Dorsolateral prefrontal cortex (tissue), 122 donors: ENCODE measurements at places on chromosomes 11 and 22.

DNA sequence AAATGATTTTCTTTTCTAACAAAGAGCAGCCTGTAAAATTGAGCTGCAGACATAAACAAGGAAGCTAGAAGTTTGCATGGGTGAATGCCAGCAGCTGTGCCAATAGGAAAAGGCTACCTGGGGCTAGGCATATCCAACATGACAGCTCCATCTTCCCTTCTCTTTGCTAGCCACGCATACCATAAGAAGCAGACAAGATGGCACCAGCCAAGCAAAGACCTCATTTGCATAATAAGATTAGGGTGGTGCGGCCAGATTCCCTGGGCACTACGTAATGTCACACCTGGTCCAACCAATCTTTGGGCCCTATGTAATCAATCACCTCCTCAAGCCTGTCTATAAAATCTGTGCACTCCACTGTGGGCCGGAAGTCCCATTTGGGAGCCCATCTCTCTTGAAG is 108.3 kb downstream of the SWAP70 start:
- no peak for DNase-seq

- DNase-seq = no peak
Observed at GRCh38 chr11:109984634-109985289, 108.4 kb upstream of the ZC3H12C start.

DNA sequence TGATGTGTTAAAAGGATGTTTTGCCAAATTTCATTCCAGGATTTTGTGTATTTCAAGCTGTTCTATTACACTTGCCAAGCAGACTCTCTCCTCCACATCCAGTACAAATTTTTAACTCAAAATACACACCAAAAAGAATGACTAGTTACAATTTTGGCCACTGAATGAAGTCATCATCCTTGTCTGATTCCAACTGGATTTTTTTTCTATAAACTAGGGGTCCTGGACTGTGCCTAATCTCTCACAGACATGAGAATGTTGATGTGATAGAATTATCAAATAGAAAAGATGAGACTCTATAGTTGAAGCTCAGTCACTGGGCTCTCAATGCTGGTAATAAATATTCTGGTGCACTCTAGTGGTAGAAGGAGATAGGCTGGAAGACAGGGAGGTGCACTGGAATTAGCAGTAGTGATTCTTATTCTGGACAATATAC is 85.8 kb downstream of the FANCF start:
- no peak for DNase-seq

- no peak for DNase-seq
Observed at GRCh38 chr11:69942333-69942820, 123.2 kb upstream of the FGF3 start.

- no peak for DNase-seq
Observed at GRCh38 chr11:35236667-35237003, 97.7 kb downstream of the CD44 start.

DNA sequence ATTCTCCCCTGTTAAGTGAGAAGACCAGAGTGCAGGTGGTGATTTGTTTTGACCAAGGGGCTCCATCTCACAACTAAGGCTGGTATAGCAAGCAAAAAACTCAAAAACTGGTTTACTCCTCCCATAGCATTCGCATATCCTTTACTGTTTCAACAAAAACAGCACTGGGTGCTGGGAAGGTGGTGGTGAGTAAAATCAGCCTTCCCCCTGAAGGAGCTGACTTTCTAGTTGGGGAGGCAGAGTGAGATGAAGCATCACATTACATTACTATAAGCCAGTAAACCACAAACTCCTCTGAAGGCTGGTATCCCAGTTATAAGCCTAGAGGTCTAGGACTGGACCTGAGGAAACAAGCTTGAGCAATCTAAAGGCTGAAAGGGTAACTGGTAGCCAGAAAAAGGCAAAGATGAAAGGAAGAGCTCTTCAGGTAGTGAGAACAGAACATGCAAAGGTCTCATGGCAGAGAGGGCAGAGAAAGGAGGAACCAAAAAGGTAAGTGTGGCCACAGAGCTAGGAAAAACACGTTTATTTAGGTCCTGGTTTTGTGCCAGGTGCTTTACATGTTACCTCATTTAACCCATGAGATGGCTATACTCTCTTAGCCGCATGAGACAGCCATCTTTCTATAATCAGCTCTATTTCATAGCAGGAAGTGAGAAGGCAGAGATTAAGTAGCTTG is 22.3 kb downstream of the TMEM123 start:
- DNase-seq = no peak

DNA sequence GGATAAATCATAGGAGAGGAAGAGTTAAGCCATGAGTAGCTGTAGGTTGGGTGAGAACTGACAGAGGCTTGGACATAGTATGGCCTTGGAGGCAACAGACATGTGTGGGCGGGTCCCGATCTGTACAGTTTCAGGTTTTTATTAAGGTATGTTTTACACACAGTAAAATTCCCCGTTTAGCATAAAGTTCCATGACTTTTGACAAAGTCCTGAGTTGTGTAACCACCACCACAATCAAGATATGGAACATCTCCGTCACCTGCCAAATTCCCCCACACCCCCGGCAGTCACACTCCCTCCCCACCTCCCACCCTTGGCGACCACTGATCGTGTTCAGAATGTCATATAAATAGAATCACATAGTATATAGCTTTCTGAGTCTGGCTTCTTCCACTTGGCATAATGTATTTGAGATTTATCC is 68.1 kb downstream of the GRIK4 start:
- peak; percentile 0 for DNase-seq

DNA sequence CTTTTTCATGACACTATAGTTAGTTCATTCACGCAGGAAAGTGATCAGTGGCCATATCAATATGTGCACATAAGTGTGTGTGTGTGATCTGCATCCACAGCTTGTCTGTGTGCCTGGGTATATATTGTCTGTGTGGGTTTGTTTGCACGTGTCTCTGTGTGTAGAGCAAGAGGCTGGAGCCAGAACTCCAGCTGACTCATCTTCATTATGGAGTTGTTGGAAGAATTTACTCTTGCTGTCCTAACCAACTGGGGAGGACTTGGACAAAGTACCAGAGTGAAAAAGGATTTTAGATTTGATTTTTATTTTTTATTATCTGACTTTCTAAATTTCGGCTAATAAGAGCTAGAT is 63.9 kb downstream of the TP53I11 start:
- no peak for DNase-seq

DNA sequence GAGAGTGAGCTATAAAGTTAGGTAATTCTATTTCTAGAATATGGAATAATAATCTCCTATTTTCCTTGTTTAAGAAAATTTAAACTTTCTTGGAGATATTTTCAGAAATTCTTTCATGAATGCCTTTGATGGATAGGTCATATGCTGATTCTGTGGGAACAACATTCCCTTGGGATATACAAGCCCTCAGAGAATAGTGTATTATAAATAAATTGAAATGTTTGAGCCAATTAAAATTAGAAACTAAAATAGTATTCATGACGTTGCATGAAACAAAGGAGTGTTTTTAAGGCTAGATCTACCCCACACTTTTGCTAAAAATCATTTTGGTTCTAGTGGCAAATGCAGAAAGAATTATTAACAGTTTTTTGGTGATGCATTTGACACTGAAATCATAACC is 269.3 kb upstream of the ANO3 start:
- no peak for DNase-seq

DNA sequence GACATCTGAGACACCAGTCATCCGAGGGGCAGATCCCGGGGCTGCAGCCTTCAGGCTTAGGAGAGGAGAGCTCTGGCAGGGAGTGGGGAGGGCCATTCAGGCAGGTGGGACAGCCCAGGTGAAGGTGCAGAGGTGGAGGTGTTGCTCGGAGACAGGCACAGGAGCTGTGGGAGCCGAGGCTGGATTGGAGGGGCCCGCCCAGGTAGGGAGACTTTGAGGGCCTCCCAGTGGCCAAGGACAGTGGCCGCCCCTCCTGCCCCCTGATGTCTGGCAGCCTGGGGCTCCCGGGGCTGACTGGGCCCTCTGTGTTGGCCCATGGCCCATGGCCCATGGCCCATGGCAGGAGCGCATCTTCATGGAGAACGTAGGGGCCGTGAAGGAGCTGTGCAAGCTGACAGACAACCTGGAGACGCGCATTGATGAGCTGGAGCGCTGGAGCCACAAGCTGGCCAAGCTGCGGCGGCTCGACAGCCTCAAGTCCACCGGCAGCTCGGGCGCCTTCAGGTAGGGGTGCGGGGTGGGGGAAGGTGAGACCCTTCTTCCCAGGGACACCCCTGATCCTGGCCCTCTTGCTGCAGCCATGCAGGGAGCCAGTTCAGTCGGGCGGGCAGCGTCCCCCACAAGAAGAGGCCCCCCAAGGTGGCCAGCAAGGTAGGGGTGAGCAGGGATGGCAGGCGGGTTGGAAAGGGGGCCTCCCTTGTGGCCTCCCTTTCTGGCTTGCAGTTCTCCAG is 13.3 kb downstream of the TMEM258 start:
- DNase-seq = no peak

- DNase-seq = no peak
Observed at GRCh38 chr11:37770145-37770544, 1172.1 kb upstream of the RAG2 start.

GRCh38 chr11:66870131-66870530 is 13.3 kb downstream of the LRFN4 start:
- DNase-seq = no peak

DNA sequence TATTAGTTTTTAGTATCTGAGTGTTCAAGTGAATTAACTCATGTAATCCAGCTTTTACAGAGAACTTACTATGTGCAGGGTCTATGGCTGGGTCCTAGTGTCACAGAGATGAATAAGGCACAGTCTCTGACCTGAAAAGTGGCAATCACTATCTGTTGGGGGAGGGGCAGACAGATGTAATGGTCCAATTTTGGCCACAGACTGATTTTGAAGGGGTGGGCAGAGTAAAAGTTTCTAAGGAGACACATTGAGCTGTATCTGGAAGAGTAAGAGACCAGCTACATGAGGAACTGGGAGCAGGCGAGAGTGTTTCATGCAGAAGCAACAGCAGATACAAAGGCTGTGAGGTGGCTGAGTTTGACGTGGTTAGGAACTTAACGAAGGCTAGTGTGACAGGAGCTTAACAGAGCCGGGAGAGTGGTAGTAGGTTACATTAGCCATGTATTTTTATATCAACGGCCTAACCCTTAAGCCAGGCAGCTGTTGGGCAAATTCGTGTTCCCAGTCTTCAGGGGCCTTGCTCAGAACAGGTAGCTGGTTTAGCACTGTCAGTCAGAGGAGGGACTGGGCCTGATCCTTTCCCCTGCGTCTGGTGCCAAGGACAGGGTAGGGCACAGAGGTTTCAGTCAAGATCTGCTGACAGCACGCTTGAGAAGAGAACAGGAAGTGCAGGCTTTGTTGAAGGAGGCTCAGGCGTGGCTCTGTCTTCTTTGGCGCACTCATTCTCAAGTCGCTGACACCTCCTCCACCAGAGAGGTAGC is 1.4 kb upstream of the STIM1 start:
- no peak for DNase-seq

DNA sequence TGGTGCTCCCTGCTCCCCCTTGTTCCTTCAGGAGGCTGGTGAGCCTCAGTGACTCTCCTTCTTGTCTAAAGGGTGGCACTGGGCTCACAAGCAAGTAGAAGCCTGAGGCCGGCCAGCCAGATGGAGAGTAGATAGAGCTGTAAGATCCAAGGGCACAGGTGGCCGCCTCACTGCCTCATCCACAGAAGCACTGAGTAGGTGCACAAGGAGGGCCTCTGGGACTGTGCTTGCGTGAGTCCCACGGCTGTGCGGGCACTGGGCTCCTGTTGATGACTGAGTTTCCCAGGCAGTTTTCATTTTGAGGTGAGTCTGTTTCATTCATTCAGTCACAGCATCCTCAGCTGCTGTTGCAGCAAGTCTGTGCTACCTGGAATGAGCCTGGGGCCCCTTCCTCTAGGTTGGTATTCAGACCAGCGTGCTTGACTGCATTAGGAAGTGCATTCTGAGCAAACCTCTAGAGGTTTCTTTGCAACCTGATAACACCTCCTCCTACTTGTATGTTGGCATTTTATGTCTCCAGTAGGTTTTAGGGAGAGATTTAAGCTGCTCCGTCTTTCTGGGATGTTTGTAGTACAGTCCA is 184.0 kb downstream of the TBC1D22A start:
- no peak for DNase-seq

DNA sequence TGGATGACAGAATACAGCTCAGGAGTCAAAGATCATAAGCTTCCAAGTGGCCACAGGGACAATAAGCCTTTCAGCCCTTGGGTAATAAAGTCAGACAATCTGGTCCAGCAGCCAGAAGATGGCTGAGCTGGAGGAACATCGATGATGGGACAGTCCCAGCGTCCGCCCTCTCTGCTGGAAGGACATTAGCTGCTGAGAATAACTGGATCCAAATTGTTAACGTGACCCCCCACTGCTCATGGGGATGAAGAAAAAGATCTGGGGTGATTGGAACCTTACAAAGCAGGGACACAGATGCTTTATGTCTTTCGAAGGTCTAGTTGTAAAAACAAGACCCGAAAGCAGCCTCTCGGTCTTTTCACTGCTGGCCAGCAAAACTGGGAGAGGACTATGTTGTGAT is 71.0 kb downstream of the IGLL5 start:
- no peak for DNase-seq

GRCh38 chr11:2770761-2771301 is 71.0 kb upstream of the KCNQ1OT1 start:
- DNase-seq = peak; percentile 40

DNA sequence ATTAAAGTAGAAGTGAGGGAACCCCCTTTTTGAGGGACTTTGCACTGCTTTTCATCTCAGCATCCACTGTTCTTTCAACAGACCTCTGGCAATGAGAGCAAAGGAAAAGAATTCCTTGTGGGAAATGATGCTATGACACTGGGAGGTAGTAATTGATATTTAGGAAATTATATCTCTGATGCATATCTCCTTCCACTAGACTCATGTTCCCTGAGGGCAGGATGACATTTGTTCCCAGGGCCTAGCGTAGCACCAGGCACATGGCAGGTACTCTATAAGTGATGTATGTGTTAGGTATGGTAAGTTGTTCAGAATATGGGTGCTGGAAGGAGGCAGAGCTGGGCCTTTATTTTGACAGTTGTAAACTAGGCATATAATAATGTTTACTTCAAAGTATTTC is 142.9 kb downstream of the CCDC81 start:
- no peak for DNase-seq

- DNase-seq = no peak
Observed at GRCh38 chr11:74235121-74235520, 64.0 kb downstream of the PPME1 start.

DNA sequence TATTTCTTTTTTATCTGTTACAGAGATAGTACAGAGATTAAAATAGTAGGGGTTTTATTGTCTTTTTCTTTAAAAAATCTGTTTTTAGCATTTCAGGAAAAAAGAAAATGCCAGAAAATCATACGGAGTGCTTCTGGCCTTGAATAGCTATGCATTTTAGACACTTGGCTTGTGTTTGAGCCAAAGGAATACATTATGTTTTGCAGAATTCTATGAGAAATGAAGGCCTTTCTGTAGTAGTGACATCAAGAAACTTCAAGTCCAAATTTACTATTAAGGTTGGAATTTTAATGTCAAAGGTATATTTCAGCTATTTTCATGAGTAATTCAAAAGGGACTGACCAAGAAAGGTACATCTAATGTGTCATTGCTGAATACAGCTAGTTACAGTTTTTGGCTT is 56.3 kb upstream of the DDI1 start:
- no peak for DNase-seq
